ENCODE measurements at places on chromosomes 7 and 10.
A peak's percentile ranks its signal among the peaks of the same experiment; 100 is the strongest.

DNA sequence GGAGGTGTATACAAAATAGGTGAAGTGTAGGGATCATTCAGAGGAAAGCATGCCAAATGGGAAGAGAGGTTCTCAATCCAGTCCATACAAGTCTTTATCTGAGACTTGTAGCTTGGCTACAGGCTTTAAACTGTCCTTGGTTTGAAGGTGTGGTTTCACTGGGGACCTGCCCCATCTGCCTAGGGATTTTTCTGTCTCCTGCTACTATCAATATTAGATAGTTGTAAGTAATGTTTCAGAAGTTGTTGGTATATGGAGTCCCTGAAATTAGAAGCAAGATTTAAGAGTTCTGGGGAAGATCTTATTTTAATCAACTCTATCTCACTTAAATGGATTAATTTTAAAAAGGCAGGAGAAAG lies 100.9 kb downstream of the ANKRD7 start:
- DNase-seq = no peak

DNA sequence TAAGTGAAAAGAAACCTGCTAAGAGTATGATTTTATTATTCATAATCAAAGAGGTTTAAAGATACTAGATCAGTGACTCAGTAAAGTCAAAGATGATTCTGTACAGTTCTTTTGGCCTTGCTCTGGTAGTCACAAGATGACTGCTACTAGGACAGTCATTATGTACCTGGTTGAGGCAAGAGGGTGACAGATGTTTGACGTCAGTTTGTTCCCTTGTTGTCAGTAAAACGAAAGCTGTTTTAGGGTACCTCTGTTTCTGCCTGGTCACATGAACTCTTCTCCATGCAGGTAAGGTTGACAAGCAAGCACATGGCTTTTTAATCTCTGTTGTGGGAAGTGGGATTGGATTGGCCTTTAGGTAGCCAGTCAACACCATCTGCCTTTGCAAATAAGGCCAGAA lies 308.0 kb downstream of the EXOC4 start:
- DNase-seq = peak; percentile 12

DNA sequence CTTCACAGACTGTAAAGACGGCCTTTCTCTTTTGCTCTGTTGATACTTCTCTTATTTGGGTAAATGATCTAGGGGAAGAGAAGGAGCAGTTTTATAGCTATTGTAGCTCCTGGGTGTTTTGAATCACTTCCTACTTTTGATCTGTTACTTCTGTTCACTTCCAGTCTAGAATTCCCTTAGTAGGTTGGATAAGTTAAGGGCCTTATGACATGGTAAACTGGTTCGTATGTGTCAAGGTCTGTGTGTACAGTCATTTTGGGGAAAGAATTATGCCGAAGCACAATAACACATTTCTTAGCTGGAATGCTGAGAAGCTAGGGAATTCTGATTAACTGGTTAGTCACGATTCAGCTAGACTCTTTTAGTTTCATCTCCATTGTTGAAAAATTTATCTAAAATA lies 8.1 kb downstream of the DENND10 start:
- no peak for DNase-seq

GRCh38 chr7:29120955-29121354 lies 25.4 kb downstream of the CPVL start:
- DNase-seq = no peak

All from T-helper 1 cell (primary cell).